ENCODE measurements at places on chromosomes 7 and 10. TPM values are rescaled to one million over a fixed set of nuclear protein-coding genes. Genes with fewer than 3 reads are reported as not detected.

DNA sequence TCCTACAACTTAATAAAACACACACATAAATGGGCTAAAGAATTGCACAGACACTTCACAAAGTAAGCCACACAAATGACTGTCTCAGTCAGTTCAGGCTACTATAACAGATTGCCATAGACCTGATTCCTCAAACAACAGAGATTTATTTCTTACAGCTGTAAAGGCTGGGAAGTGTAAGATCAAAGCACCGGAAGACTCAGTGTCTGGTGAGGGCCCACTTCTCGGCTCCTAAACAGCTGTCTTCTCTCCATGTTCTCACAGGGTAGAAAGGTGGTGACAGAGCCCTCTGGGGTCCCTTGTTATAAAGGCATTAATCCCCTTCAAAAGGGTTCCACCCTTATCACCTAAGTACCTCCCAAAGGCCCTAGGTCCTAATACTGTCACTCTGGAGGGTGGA is 18.3 kb downstream of the STK32C start:
- no peak for DNase-seq

GRCh38 chr7:141754939-141755338 is 9.0 kb upstream of the TAS2R3 start:
- peak; percentile 24 for DNase-seq

GRCh38 chr7:83427884-83428283 is 221.1 kb downstream of the SEMA3E start:
- no peak for DNase-seq

DNA sequence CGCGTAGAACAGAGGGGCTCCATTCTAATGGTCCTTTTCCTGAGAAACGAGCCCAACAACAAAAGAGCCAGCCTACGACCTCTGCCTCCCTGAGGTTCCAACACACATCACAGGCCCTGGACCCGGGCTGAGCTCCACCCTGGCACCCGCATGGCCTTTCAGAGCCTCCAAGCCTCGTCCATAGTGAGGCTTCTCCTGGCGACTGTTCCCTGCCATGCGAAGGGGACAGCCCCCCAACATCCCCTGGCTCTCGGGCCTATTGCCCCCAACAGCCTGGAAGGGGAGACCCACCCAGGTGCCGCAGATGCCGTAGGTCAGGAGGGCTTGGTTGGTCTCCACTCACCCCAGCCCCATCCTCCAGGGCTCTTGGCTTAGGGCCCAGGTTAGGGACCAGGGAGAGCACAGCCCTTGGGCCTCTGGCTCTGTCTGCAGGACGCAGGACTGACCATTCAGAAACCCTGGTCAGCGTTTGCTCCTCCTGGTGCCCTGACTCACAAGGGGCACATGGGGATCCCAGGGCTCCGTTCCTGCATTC is 91.5 kb downstream of the TCERG1L start:
- DNase-seq = no peak

GRCh38 chr7:92949748-92950147 is 113.4 kb upstream of the CDK6 start:
- no peak for DNase-seq

Gene HOXA6
- total RNA-seq = not detected

DNA sequence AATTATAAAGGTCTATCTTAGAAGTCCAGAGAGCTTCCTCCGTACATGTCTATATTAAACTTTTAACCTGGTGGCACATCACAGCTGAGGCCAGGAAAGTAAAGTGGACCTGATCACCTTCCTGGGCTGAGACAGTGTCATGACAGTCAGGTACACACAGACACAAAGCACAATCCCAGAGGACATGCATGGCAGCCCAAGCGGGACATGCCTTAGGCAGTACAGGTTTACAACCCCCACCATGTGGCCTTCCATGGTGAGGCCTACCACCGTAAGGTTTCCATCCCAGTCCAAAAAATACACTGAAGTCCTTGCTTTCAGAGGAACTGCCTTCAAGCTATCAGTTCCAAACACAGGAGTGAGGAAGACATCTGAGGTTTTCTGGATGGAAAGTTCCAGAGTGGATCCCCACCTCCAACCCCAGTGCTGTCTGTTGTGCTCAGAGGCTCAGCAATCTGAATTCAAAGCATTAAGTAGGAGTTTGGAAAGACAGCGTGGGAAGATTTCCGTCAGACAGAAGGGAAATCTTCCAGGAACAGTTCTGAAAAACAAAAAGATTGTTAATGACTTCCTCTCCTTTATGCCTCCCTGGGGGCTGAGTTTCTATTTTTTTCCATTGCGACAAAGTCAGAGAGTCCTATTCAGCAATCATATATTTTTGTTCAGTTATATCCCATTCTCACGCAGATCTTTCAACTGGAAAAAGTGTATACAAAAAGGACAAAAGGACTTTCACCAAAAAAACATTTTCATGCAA is 20.1 kb downstream of the IFIT3 start:
- no peak for DNase-seq

Gene SUGCT
- not detected for total RNA-seq

GRCh38 chr7:18927134-18927533 is 190.3 kb downstream of the TWIST1 start:
- no peak for DNase-seq

Gene CTAGE8
- total RNA-seq = 2.2 TPM

DNA sequence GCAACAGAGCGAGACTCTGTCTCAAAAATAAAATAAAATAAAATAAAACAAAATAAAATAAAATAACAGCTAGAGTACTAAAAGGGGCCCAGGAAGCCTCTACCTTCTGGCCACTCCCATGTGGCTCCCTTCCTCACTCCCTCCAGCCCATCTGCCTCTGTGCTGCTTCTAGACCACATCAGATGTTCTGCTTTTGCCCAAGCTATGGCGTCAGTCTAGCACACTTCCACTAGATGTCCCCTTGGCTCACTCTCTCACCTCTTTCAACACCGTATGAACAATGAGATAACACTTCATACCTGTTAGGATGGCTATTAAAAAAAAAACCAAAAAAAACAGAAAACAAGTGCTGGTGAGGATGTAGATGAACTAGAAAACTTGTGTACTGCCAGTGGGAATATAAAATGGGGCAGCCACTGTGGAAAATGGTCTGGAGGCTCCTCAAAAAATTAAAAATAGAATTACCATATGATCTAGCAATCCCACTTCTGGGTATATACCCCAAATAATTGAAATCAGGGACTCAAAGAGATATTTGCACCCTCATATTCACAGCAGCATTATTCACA is 132.3 kb downstream of the ARHGAP22 start:
- no peak for DNase-seq

- no peak for DNase-seq
Observed at GRCh38 chr10:99285881-99286280, 43.3 kb upstream of the CNNM1 start.

Gene NAPEPLD
- total RNA-seq = 6.8 TPM

- peak; percentile 45 for DNase-seq
Observed at GRCh38 chr7:130560972-130561371, 69.1 kb downstream of the MEST start.

GRCh38 chr7:96026611-96027010 is 254.3 kb downstream of the DYNC1I1 start:
- DNase-seq = no peak

All from activated CD8-positive, alpha-beta T cell treated with anti-CD3 and anti-CD28 coated beads, Interleukin-2, amount 10 ng/mL, durations not matched to agents 7 days and 5 days (primary cell).